ENCODE measurements at places on chromosomes 5 and 9.

DNA sequence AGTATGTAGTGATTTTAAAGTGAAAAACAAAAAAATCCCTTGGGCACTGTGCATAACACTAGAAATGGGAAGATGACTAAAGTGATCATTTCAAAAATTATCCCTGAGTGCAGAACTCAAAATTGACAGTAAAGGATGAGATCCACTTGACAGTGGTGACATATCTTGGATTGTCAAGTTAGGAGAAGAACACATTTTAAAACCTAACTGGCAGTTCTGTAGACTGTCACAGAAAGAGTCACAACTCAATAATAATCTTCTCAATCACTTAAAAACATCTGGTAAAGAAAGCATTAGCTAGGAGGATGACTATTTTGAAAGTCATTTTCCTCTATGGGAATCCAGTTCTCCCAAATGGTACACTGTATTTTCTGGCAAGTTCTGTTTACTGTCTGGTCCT lies 127.1 kb downstream of the PIP5K1B start:
- DNase-seq = no peak

- DNase-seq = no peak
These were observed 27.6 kb upstream of the DUSP1 start for GRCh38 chr5:172798422-172799215.

DNA sequence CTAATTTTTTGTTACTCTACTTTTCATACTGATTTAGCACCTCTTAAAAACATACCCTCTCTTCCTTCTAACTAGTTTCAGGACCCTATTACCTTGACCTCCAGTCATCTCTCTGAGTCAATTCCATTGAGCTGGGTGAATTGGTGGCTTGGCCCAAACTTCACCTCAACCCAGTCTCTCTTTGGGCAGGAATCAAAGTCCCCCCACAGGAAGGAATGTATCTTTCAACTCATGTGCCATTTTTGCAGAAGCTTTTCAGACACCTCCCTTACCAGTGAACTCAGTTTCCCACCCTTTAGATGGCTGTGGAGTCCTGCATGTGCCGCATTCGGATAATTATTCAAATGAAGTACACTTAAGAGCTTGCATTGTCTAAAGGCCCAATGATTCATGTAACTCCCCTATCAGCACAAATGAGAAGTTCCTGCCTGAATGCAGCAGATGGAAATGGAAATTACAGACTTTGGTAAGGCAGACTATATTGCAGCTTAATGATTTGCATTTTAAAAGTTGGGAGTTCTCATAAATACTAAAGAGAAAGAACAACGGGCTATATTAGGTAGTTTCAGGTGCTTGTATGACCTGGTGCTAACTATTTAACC lies 693.5 kb downstream of the PTPRD start:
- peak; percentile 69 for DNase-seq

- no peak for DNase-seq
These were observed 112.7 kb upstream of the IQGAP2 start for GRCh38 chr5:76290321-76290757.

GRCh38 chr5:138867011-138867410 lies 8.1 kb downstream of the LRRTM2 start:
- DNase-seq = no peak

DNA sequence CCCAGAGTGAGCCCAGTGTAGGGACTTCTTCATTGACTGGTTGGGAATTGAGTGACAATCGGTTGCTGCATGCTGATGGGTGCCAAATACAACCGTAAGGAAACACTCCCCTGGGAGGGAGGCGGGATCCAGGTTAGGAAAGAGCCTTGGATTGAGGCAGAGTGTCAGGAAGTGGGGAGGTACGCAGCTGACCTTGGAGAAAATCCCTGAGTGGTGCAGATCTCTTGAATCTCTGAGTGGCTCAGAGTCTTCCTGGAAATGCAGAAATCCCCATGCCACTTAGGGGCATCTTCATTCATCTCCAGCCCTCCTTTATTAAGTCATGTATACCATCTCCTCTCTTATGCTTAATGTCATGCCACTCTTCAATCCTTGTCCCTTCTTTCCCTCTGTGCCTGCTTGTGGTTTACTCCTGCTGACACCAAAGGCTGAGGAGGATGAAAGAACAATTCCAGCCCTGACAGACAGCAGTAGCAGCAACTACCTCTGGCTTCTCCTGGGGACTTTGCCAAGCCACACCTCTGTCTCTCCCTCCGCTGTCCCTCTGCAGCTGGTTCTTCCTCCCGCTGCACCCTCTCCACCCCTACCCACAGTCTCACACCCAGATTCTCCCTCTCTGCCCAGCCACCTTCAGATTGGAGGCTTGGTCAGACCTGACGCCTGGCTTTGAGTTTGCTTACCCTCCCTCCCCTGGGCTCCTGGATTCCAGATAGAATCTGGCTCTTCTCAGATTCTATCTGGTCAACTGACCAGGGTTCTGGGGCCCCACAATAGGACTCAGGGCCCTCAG lies 14.1 kb upstream of the LCP2 start:
- DNase-seq = no peak

DNA sequence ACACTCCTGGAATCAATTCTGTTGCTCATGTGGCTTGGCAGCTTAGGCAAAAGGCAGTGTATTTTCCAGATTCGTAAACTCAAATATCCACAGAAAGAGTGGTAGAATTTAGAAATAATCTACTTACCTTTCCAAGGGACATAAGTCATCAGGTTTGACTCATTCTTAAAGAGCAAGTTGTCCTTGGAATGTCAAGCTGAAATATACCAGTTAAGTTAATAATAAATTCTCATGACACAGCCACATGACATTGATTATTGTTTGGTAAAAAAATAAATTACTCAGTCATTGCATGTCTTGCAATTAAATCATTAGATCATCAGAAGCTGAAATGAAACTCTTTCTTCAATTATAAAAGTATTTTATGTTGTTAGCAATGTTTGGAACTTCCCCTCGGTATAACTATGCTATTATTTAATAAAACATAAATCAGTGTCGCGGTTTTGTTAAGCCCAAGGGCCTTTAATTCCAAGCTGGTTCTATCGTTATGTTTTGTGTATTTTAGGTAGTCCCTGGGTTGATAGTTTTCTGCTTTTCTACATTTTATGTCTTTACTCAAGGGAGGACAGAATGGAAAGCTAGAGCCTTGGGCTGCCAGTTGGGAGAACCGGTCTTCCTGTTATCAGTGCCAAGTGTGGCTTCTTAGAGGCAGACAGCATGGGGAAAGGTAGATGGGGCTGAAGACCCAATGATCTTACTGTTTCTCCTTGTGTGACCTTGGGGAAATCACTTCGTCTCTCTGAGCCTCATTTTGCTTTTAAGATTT lies 79.3 kb upstream of the PRLR start:
- no peak for DNase-seq

GRCh38 chr5:72523960-72524582 lies 16.9 kb upstream of the ZNF366 start:
- peak; percentile 16 for DNase-seq

- no peak for DNase-seq
These were observed 226.0 kb downstream of the GAS1 start for GRCh38 chr9:86721226-86721781.

GRCh38 chr5:4905674-4906520 lies 234.2 kb upstream of the ADAMTS16 start:
- DNase-seq = no peak

DNA sequence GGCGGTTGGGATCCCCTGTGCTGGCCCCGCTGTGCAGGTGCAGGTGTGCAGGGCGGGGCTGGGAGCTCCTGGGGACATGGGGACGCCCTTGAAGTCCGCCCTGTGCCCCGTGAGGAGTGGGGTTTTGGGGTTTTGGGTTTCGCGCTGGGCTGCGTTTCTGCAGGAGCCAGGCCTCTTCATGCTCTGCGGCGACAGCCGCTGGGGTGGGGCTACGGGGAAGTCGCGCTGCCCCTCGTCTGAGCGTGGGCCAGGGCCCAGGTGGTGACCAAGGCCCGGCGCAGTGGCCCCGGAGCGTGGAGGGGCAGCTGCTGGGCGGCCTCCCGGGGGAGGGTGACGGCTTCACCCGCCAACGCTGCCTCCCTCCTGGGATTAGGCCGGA lies 47.8 kb upstream of the IRX4 start:
- DNase-seq = peak; percentile 42

- peak; percentile 9 for DNase-seq
These were observed 35.7 kb upstream of the GABRP start for GRCh38 chr5:170747851-170748250.

- DNase-seq = no peak
These were observed 9.9 kb downstream of the CDC14B start for GRCh38 chr9:96609732-96610131.

- no peak for DNase-seq
These were observed 620.0 kb upstream of the CCNG1 start for GRCh38 chr5:162817364-162817763.

- DNase-seq = no peak
These were observed 56.8 kb upstream of the TRAF1 start for GRCh38 chr9:120983259-120983837.

All from NCI-H146 (cell line).